Cardiac muscle cell (in vitro differentiated cells and primary cell): ENCODE measurements at places on chromosomes 1 and 21. TPM values are rescaled to one million over a fixed set of nuclear protein-coding genes. Genes with fewer than 3 reads are reported as not detected.
A peak's percentile ranks its signal among the peaks of the same experiment; 100 is the strongest.

- no peak for DNase-seq
Measured at GRCh38 chr1:224894915-224895314, 34.6 kb upstream of the DNAH14 start.

The CLCA4 gene
- total RNA-seq: not detected in 2 replicates

The LTN1 gene
- total RNA-seq: 11.4 and 16.9 TPM in 2 replicates

DNA sequence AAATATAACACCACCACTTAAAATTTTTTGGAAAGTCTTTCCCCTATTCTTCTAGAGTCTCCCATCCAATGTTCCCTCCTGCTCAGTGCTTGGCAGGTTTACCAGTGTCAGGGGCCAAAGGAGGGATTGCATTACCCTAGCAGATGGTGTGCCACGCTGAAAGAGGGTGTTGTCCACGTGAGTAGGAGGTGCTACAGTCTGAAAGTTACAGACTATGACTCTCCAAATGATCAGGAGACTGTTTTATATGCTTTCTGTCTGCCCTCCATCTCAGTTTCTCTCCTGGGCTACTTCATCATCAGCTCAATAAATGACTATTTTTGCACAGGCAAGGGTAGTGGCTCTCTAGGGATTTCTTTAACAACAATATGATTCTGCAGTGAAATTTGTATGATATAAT lies 31.3 kb upstream of the ANGPTL7 start:
- no peak for DNase-seq

The OVAAL gene
- 0.21 and 1.1 TPM in 2 replicates for total RNA-seq

The NOC2L gene
- 98.2 and 119 TPM in 2 replicates for total RNA-seq

The OR2M3 gene
- not detected in 2 replicates for total RNA-seq

- DNase-seq: no peak
Measured at GRCh38 chr1:62362061-62362917, 43.1 kb upstream of the KANK4 start.

GRCh38 chr1:227729881-227730629 lies 5.0 kb downstream of the JMJD4 start:
- peak; percentile 38 for DNase-seq

The PCSK9 gene
- total RNA-seq: 1.3 TPM in 2 replicates

The DNAJC28 gene
- 1.8 and 2.3 TPM in 2 replicates for total RNA-seq

The EXTL1 gene
- total RNA-seq: 7.0 and 10.1 TPM in 2 replicates

GRCh38 chr21:31043471-31043870 lies 5.2 kb upstream of the KRTAP19-8 start:
- no peak for DNase-seq

DNA sequence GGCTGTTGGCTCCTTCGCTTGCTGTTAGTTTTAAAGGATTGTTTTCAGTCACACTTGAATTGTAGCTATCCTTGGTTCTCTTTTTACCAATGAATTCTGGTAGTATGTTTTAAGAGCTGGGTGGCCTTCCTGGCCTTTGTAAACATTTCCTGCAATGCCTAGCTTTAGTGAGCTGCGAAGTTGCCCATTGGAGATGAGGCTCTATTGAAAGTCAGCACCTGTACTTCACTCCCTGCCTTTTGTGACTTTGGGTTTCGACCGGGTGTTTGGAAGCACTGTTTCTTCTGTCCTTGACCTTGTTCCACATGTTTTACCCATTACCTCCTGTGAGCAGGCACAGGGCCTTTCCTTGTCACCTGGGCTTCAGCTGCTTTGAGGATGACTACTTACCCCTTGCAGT lies 64.7 kb downstream of the DYRK1A start:
- no peak for DNase-seq

DNA sequence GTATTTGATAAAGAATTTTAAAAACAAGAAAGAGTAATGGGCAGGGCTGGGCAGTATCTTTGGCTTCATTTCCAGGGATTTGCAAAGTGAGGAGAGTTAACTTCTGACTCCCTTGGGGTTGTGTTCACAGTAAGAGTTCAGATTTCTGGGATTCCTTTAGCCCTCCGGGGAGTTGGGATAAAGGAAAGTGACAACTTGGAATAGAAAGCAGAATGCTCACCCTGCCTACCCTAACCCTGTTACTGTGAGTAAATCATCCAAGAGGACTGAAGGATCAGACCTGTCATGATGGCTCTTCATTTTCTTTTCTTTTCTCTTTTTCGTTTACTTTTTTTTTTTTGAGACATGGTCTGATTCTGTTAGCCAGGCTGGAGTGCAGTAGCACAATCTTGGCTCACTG lies 76.1 kb downstream of the CACHD1 start:
- DNase-seq: no peak

The C1orf116 gene
- 0.21 TPM in 2 replicates for total RNA-seq

The WNT3A gene
- not detected in 2 replicates for total RNA-seq

The PLEKHA6 gene
- total RNA-seq: 44.1 and 71.7 TPM in 2 replicates

The OR2T8 gene
- not detected in 2 replicates for total RNA-seq

The GBP6 gene
- total RNA-seq: 0.69 TPM in 1 of 2 replicates, not detected in the other

GRCh38 chr1:110067893-110068645 lies 2.4 kb downstream of the ALX3 start:
- peak; percentile 49 for DNase-seq

DNA sequence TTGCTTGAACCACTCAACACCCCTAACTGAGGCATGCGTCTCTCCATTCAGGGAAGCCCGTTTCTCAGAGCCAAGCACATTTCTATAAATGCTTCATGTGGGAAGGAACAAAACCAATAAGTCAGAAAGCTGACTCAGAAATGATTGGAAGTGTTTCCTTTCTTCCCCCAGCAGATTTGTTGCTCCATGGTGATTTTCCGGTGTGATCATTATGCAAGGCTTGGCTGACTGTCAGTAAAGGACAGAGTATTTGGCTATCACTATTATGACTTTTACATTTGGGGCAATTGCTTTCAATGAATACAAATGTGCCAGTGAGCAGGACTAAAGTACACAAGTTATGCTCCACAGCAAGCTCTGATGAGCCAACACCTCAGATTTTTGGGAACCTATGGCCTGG lies 53.3 kb upstream of the ZC3H11B start:
- peak; percentile 78 for DNase-seq

The CCDC17 gene
- total RNA-seq: 2.9 and 7.5 TPM in 2 replicates

The NBPF4 gene
- not detected in 2 replicates for total RNA-seq

- peak; percentile 54 for DNase-seq
Measured at GRCh38 chr21:41956926-41957729, 3.3 kb upstream of the C2CD2 start.

- no peak for DNase-seq
Measured at GRCh38 chr1:98181036-98181764, 260.4 kb upstream of the DPYD start.

DNA sequence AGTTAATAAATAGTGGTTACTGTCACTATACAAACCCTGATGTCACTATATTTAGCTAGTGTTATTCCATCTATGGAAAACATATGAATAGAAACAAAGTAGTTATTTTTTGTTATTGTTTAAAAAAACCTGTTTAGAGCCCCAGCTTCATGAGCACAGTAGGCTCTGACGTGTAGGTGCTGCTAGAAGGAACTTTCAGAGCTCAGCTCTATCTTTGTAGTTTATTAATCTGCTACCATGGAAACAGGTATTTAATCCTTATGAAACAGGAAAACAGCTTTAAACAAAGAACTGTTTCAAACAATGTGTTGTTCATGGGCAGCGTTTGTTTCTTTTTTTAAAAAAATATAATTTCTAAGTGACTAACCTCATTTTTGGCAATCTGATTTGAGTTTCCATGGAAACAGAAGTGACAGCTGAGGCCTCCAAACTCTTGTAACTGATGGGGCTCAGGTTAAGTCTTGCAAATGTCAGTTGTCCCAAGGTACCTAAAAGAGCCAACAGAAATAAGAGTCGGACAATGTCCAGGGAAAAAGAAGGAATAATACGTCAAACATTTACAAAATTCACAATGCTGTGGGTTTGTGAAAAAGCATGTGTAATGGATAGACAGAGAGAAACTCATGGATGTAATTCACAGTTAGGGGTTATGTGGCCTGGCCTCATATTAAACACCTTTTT lies 162.0 kb upstream of the C21orf91 start:
- DNase-seq: no peak

DNA sequence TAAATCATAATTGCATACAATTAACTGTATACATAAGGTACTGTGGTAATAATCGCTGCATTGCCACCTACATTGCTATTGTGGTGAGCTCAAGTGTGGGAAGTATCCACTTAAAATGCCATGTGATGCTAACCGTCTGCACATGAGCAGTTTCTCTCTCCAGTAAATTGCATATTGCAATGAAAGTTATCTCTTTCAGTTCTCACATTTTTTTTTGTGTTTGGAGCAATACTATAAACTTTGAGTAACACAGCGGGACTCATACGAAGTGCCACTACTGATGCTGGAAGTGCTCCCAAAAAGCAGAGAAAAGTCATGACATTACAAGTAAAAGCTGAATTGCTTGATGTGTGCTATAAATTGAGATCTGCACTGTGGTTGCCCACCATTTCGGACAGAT lies 38.5 kb downstream of the DISC1 start:
- peak; percentile 7 for DNase-seq

- DNase-seq: no peak
Measured at GRCh38 chr1:59502009-59502691, 205.3 kb downstream of the FGGY start.

DNA sequence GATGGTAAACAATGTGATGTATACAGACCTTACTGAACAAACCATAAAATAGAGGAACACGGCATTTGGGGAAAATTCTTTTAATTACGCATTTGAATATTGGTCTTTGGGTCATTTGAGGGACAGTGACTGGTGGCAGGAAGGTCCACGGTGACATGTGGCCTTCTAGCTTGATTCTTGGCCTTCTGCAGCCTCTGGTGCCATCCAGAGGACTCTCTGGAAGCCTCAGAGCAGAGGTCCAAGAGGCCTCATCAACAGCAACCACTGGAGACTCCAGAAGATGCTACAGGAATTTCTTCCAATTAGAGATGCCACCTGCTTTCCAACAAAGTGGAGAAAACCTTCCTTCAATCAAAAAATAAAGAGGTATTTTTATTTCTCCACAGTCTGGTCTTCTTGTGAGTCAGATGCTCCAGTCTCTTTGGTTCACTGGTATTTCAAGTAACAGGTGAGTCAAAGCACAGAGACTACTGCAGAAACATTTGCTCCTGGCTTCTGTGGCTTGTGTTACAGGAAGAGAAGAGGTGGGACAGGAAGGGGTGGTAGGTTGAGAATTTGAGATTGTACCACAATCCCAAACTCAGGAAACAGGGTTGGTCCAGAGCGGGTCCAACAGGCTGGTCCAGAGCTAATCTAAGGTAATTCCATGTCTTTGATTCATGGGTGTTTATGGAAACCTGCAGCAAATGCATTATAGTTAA lies 2.7 kb upstream of the F5 start:
- DNase-seq: no peak

The OR2T29 gene
- total RNA-seq: not detected in 2 replicates
